ENCODE measurements at places on chromosomes 4 and X.

DNA sequence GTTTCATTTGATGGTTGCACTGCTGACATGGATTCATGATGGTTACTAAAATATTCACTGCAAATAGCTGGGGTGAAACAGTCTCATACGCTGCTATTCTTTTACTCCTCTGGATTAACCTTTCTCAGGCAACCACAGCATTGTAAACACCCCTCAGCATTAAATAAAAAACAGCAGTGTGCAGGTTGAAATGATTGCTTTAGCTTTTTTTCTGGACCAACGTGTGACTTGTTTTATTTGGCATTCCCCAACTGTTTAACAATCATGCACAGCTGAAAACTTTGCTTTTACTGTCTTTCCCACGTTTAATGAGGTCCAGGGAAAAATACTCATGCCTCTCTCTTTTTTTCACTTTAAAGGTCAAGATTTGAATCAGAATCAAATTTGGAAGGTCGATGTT lies 490.8 kb downstream of the RAPGEF2 start:
- no peak for DNase-seq

GRCh38 chrX:40855411-40855810 lies 120.1 kb upstream of the MED14 start:
- DNase-seq: no peak

GRCh38 chrX:21691512-21692018 lies 33.4 kb upstream of the KLHL34 start:
- no peak for DNase-seq

- DNase-seq: no peak
Observed at GRCh38 chr4:52840531-52841370, 21.4 kb upstream of the RASL11B start.

GRCh38 chr4:85498068-85498733 lies 23.3 kb downstream of the ARHGAP24 start:
- no peak for DNase-seq

DNA sequence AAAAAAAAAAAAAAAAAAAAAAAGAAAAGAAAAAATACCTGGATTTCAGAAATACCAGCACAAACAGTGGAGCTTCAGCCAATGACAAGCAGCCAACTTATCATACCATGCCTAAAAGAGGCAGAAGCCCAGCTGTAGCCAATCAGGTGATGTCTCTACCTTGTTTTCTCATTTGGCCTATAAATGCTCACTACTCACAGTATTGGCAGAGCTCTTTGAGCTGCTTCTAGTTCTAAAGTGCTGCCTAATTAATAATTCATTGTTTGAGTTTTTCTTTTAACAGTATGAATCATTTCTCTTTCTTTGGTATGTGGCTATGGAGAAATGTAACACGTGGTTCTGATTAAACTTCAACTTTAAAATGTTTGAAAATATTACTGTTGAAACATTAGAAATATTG lies 188.8 kb upstream of the TECRL start:
- no peak for DNase-seq

DNA sequence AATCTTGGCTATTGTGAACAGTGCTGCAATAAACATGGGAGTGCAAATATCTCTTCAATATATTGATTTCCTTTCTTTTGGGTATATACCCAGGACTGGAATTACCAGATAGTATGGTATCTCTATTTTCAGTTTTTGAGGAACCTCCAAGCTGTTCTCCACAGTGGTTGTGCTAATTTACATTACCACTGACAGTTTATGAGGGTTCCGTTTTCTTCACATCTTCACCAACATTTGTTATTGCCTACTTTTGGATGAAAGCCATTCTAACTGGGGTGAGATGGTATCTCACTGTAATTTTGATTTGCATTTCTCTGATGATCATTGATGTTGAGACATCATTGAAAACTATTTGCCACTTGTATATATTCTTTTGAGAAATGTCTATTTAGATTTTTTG lies 79.6 kb upstream of the ZNF827 start:
- no peak for DNase-seq

Data from right renal cortex interstitium (tissue), 3 donors.